SW480 (cell line): ENCODE measurements at places on chromosomes 1 and 21.

- DNase-seq: no peak
These were observed 286.9 kb downstream of the DISC1 start for GRCh38 chr1:231913493-231913892.

- DNase-seq: no peak
These were observed 9.7 kb downstream of the ZMPSTE24 start for GRCh38 chr1:40267767-40268187.

- no peak for DNase-seq
These were observed 10.7 kb downstream of the DCST2 start for GRCh38 chr1:155022927-155023236.

GRCh38 chr21:23218667-23219066 lies 2220.5 kb downstream of the NCAM2 start:
- no peak for DNase-seq
